ENCODE measurements at places on chromosomes 6 and 20.

DNA sequence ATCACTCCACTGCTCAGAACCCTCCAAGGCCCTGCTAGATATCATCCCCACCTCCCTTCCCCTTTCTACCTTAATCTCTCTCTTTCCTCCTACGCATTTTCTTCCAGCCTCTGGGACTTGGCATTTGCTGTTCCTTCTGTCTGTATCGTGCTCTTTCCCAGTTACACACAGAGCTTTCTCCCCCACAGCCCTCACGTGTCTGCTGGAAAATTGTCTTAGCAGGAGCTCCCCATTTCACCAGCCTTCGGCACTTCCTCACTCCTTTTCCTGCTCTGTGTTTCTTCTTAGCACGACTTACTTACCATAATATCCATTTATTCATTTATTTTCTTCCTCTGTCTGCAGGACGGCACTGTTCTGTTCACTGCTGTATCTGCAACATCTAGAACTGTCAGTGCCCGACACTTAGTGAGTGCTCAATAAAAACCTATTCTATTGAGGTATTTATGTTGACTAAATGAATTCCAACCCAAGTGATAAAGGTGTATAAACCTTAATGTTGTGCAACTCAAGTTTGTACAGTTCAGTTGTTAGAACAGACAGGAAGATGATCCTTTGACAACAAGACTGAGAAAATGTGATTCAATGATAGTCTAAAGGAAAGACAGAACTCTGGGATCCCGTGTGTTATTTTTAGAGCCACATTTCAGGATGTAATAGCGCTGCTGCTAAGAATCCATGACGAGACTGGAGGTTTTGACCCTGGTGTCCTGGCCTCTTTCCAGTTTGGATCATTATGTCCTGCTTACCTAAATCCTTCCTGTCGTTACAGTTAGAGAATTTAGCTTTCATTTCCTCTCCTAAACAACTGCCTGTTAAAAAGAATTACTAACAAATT lies 170.1 kb upstream of the LAMP5 start:
- H3K4me3 ChIP-seq, result no peak overlapping the region
- no peak for DNase-seq
- H3K36me3 ChIP-seq, result no peaks in the 10 kb centered on the region
- H3K27ac ChIP-seq, result no peak overlapping the region
- H3K27me3 ChIP-seq, result peaks cover 4% of the 10 kb centered on the region
- no peaks in the 10 kb centered on the region for H3K4me1 ChIP-seq

- peaks cover 29% of the 10 kb centered on the region for H3K27me3 ChIP-seq
- H3K4me3 ChIP-seq, result peak within 1 kb of the TSS; percentile 86
- DNase-seq, result no peak
- no peaks in the 10 kb centered on the region for H3K36me3 ChIP-seq
Measured at GRCh38 chr6:35496841-35497570, at the start of gene TEAD3. TSS of gene TEAD3 (minus strand) at chr6:35497079.

GRCh38 chr6:119390247-119390793 lies 40.8 kb upstream of the MAN1A1 start:
- DNase-seq, result no peak
- H3K4me1 ChIP-seq, result no peaks in the 10 kb centered on the region
- H3K27ac ChIP-seq, result no peak overlapping the region
- H3K4me3 ChIP-seq, result no peak overlapping the region
- H3K27me3 ChIP-seq, result no peaks in the 10 kb centered on the region
- peaks cover 10% of the 10 kb centered on the region for H3K36me3 ChIP-seq

GRCh38 chr6:327538-328116 lies 35.3 kb downstream of the DUSP22 start:
- H3K4me1 ChIP-seq, result no peaks in the 10 kb centered on the region
- no peaks in the 10 kb centered on the region for H3K27me3 ChIP-seq
- no peaks in the 10 kb centered on the region for H3K36me3 ChIP-seq
- H3K4me3 ChIP-seq, result peak overlapping the region; percentile 12

- peak overlapping the region; percentile 94 for H3K27ac ChIP-seq
- no peaks in the 10 kb centered on the region for H3K27me3 ChIP-seq
- no peak for DNase-seq
- peaks cover 61% of the 10 kb centered on the region for H3K4me1 ChIP-seq
Measured at GRCh38 chr6:490251-491037, 98.9 kb downstream of the IRF4 start.

- no peaks in the 10 kb centered on the region for H3K4me1 ChIP-seq
- no peak overlapping the region for H3K4me3 ChIP-seq
- no peak for DNase-seq
- H3K36me3 ChIP-seq, result no peaks in the 10 kb centered on the region
- peaks cover 9% of the 10 kb centered on the region for H3K27me3 ChIP-seq
- no peak overlapping the region for H3K27ac ChIP-seq
Measured at GRCh38 chr6:132341646-132342045, 59.6 kb downstream of the MOXD1 start.

All from natural killer cell treated with Interleukin-12 subunit alpha and Interleukin-12 subunit beta and Interleukin-15 and Interleukin-18, amount 100 ng/mL, for 72 hours (primary cell).